ENCODE measurements at places on chromosomes 2 and 18.

DNA sequence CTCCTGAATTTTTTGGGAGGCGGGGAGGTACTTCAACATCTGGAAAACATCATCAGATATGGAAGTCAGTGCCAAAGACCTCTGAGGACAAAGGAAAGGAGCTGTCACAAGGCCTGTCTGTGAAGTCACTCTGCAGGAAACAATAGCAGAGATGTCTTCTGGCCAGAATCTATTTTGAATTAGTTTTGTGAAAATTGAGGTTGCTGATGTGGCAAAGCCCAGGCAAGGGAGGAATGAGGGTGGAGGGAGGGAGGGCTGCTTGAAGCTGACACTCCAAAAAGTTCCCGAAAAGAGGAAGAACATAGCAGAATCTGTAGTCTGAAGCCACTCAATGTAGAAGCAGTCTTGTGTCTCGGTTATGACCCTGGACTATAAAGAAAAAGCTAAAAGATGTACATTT is 151.1 kb upstream of the LHCGR start:
- no peak for DNase-seq

DNA sequence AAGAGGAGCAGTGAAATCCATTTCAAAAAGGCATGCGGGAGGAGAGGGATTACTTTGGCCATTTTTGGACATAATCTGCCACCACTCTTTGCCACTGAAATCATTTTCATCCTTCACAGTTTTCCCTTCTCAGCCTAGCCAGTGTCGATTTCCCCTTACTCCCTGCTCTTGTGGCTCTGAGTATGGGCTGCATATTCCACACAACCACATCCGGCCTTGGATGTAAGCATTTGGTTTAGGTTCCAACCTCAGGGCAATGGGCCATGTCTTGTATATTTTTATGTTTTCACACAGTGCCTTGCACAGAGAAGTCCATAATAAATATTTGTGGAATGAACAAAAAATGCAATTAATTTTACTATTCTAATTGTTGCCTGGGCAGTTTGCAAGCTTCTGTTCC is 7.7 kb upstream of the SERPINE2 start:
- no peak for DNase-seq

DNA sequence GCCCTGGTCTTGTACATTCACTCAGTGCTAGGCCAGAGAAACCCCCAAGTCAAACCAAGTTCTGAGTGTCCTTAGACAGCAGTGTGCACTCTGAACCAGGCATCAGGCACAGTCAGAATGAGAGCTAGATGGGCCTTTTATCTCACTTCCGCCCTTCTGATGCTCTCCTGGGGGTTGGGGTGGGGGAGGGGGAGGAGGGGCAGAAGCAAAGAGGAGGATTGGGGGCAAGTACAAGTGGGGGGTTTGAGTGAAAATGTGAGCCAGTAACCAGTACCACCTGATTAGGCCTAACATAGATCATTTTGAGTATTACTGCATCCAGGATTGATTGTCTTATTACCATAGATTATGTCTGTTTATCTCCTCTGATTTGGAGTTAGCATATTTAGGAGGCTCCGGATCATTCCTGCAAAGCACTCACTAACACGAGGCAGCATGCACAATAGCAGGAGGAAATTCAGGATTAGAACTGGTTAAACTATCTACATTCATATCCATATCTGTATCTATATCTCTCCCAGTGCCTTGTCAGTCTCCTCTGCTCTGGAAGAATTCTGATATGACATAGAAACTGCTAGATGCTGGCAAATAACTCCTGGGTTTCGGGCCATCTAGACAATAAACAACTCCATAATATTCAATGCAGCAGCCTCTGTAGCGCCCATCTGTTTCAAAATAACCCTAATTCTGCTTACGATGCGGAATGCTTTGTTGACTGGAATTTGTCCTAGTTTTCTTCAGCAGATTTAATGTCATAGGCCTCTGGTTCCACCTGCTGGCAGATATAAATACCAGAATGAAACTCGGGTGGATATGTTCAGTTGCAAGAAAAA is 149.1 kb downstream of the RHBDD1 start:
- peak; percentile 60 for DNase-seq

- DNase-seq = no peak
These were observed 23.2 kb upstream of the NPC1 start for GRCh38 chr18:23609390-23610023.

DNA sequence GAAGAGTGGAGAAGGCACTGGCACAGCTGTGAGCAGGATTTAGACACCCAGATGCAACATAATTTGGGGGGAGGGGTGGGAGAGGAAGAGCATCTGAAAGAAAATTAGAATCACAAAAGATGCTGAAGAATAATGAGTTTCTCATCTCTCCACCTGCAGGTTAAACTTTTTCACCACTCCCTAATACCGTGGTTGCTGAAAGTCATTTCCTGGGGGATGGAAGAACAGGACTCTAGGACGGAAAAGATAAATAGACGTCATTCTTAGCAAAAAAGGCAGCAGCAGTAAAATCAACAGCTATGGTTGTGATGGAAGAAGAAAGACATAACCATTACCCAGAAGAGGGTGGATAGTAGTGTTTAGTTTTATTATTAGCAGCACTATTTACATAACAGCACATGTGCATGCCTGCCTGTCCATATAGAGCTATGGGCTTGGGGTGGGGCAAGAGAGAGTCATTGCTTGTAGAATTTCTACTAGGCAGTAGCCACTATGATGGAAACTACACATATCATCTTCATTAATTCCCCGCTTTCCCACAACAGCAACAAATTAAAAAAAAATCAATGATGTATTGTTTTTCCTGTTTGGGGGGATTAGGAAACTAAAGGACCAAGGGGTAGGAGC is 212.2 kb downstream of the TRIB2 start:
- DNase-seq = no peak

DNA sequence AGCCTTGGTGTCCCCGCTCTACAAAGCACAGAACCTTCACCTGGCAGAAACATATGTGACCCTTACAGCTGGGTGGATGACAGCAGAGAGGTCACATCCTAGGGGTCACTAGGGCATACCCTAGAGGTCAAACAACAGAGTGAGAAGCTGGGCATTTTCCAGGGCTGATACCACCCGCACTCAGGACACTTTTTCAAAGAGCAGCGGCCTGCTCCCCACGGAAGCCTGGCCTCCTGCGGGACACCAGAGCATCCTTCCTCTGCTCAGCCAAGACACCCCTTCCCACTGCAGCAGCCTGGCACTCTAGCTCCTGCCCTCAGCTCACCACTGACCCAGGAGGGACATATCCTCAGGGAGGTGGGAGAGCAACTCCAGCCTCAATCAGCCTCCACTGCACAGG is 86.0 kb downstream of the GALNT14 start:
- no peak for DNase-seq

DNA sequence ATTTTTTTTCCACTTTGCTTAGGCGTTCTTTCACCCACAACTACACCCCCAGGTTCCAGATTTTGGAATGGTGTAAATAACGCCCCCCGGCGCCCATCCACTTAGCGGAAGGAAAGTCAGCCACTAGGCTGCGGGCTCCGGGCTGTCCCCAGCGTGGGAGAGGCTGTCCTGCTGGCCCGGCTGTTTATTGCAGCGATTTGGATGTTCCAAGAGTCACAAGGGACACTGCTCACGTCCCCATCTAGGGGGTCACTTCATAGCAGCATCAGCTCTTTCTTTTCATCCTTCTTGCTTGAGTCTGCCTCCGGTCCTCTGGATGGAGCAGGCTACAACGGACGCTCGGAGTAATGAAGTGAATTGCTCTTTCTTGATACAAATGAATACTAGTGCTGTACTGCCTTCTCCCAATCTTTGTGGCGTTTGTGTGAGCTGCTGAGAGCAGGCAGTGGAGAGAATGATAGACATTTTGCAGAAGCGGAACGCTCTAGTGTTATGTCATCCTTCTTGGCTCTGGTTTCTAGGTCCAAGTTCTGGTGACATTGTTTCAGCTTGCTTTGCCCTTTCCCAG is 50.7 kb upstream of the PAIP2B start:
- no peak for DNase-seq

DNA sequence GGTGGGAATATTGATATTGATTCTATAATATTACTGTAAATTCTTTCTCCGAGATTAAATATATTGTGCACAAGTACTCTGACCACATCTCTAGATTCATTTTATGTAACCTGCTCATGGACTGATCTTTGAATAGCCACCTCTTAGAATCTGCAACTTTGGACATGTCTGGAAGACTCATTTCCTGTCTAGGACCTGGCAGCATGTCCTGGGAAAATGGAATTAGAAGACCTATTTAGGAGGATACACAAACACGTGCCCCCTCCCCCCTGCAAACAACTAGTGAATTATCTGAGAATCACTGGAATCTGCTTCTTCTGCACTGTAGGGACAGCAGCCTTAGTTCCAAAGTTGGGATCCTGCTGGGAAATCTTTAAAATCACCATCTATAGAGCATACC is 94.1 kb downstream of the UBE2E3 start:
- DNase-seq = no peak

DNA sequence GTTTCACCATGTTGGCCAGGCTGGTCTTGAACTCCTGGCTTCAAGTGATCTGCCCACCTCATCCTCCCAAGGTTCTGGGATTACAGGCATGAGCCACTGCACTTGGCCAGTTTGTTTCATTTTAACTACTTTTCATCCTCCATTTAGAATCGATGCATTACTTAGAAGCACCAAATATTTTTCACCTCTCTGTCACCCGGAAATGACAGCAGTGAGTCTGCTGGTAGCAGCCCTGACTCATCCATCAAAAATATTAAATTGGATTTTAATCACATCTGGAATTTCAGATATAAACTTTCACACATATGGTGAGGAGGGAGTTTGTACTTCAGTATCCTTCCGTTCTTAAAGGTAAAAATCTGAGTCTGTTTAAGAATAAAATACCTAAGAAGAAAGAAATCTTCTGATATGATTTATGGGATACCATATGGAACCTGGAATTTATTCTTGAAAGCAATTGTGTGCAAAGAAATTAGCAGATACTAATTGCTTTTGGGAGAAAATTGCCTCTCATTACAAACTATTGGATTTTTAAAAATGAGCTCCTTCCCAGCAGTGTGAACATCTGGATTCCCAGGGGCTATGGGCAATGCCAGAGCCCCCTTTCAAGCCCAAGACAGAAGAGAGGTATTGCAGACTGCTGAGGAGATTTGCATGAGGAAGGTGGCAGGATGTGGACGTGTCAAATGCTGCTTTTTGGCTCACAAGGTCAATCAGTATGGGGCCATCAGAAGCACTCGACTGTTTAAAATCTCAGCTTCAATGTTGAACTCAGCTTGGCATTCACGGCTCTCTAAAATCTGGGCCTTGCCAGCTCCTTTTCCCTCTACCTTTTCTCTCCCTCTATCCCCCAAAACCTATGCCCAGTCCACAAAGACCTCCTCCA is 279.5 kb upstream of the SIX2 start:
- no peak for DNase-seq

DNA sequence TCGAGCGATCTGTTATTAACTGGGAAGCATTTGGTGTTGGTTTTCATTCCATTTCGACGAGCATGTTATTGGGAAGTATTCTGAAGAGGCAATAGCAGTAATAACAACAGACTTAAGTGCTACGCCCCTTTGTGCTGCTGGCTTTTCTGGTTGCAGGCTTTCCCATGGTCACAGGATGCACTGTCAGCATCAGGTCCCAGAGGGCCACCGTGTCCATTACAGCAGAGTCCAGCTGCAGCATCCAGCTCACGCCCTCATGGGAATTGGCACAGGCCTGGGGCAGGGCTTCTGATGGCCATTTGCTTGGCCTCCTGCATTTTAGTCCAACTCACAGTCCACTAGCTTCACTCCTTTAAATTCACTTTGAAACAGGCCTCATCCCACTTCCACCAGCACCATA is 44.4 kb downstream of the BCL2L11 start:
- no peak for DNase-seq

DNA sequence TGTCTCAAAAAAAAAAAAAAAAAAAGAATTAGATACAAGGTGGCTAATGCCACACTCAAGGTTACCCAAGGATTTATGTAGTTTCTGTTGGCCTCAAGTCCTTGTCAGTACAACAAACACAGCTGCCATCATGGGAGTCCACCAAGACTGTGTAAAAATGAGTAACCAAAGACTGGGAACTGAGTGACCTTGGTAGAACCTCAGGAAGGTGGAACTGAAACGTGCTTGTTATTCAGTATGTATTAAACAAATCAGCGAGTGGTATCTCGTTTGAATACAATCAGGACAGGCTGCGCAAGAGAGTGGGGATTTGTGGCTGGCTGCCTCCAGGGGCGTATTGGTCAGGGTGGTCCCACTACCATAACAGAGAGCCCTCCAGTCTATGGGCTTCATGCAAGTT is 1.6 kb upstream of the SFTPB start:
- DNase-seq = no peak

DNA sequence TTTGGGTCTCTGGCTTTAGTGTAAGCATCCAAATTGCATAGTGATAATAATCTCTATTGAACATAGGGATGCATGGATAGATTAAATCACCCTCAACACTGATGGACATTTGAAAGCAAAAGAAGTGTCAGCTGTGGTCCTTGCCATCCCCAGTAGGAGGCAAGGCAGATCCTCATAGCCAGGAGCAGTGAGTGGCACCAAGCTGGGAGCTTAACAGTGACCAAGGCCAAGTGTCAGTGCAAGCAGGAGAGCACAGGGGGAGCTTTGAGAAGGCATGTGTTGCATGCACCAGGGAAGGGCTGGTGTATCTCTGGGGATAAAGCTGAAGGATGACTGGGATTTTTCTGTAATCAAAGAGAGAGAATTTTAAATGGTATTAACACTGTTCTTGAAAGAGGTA is 14.7 kb downstream of the SLC14A1 start:
- DNase-seq = no peak

GRCh38 chr2:164701565-164701964 is 80.3 kb upstream of the GRB14 start:
- no peak for DNase-seq

GRCh38 chr2:10179422-10179821 is 56.9 kb downstream of the RRM2 start:
- DNase-seq = no peak

- no peak for DNase-seq
These were observed 322.3 kb upstream of the SETBP1 start for GRCh38 chr18:44358402-44358801.

- no peak for DNase-seq
These were observed 109.9 kb upstream of the RAB27B start for GRCh38 chr18:54718408-54718773.

DNA sequence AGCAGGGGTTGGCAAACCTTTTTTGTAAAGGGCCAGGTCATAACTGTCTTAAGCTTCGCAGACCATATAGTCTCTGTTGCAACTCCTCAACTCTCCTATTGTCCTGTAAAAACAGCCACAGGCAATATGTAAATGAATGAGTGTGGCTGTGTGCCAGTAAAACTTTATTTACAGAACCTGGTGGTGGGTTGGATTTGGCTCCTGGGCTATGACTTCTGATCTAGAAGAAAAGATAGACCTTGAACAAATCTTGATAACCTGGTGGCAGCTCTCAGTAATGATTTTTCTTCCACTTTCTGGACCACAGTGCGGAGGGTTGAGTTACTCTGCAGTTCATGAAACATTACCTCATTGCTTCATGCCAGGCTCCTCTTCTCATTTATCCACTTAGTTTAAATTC is 139.3 kb downstream of the MYCN start:
- DNase-seq = no peak

- no peak for DNase-seq
These were observed 74.5 kb downstream of the RTP5 start for GRCh38 chr2:241943961-241944575.

Measured in left renal cortex interstitium (tissue), 4 donors.